ENCODE measurements at places on chromosomes 12 and 14.

DNA sequence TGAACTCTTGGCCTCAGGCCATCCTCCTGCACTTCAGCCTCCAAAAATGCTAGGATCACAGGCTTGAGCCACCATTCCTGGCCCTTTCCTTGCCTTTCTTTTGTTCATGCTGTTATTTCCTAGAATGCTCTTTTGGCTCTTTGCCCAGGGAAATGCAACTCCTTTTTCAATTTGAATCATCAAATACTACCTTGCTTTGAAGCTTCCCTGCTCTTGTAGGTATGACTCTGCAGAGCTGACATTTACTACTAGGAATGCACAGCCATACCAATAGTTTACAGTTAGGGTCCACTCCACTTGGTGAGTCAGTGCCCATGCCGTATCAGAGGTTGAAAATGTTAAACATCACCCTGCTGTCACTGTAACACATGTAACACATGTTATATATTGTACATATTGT, 107.0 kb upstream of the CRY1 start:
- no peak for DNase-seq

GRCh38 chr14:99432485-99432884, 48.2 kb downstream of the SETD3 start:
- no peak for DNase-seq

- DNase-seq = no peak
Measured at GRCh38 chr12:78746001-78746400, 118.6 kb upstream of the SYT1 start.

DNA sequence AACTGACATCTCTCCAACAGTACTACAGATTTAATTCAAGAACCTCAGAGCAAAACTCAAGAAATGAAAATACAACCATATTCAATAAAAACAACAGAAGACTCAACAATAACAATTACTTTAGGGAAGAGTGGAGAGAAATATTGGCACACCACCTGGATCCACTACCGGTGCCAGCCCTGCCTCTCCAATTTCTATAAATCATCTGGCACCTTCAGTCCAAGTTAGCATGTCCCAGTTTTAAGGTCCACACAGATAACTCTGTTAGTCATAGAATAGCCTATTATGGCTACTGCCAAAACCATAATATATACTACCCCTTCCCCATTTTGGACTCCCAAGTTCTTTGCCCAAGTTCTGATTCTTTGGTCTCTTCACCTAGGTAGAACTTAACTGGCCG, 69.9 kb upstream of the PSMA6 start:
- no peak for DNase-seq

GRCh38 chr12:3533703-3534386, 42.8 kb downstream of the PRMT8 start:
- no peak for DNase-seq

DNA sequence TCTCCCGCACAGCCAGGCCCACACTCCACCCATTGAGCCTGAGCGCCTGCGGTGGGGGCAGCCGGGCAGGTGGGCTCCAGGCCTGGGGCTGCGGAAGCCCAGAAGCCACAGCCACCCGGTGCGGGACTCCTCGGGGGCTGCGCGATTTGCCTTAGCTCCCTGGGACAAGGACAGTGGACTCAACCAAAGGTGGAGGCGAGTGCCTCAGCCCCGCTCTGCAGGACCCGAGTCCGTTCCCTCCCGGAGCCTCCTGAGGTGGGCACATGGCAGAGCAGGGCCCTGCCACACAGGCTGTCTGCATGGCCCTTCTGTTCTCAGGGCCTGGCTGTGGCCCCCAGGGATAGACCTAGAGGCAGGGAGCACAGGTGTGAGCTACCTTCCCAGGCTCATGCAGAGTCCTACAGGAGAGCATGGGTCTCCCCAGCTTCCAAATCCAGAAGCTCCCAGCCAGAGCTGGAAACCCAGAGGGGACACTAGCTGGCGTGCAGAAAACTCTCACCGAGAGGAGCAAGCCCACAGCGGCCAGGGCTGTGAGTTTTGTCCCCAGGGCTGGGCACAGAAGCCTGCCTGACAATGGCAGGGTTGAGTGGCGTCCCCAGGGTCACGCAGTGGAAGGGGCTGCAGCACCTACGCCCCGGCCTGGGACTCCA, 22.2 kb upstream of the LRTM2 start:
- no peak for DNase-seq

DNA sequence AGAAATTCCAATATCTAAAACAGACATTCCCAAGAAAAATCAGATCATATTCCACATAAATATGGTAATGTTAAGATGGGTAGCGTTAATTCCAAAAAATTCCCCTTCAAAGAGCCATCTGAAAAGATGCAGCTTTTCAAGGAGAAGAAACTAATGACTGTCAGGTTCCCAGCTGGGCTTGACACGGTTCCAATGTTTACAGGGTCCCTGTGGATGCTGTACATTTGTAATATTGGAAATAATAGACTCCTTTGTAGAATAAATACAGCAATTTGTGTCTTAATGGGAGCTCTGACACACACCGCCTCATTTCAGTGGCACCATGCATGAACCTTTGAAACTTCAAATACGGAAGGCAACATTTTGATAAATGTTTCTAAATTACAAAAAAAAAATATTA, 140.6 kb downstream of the ITPR2 start:
- DNase-seq = no peak
